ENCODE measurements at places on chromosomes 7 and 10.
A peak's percentile ranks its signal among the peaks of the same experiment; 100 is the strongest.

DNA sequence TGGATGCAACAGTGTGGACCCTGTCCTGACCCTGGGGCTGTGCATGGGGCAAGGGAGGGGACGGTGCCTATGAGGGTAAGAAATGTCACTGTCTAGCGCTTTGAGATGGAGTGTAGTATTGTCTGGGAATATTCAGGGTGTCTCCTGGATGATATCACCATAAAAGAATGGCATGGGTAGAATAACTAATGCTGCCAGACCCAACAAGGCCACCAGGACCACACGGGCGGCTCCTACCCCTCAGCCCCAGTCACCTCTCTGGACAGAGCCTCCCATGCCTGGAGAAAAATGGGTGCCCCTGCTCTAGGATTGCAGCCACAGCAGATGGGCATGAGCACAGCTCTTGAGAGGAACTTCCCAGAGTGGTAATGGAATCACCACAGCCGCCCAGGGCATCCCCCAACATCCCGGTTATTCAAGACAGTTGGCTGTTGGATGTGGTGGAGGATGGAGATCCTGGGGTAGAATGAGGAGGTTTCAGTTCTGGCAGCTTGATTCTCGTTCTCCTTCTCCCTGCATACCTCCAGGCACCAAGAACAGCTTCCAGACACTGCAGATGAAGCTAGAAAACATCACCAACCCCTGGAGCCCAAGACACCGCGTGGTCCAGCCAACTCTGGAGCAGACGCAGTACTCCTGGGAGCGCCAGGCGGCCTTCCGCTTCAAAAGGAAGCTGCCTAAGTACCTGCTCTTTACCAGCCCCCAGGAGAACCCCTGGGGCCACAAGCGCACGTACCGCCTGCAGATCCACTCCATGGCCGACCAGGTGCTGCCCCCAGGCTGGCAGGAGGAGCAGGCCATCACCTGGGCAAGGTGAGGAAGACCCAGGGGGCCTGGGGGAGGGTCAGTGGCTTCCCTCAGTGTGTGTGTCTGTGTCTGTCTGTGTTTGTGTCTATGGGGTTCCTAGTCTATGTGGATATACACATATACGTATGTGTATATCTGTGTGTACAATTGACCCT is 6.2 kb downstream of the AOC1 start:
- H3K27ac ChIP-seq, result no peak overlapping the region
- no peaks in the 10 kb centered on the region for H3K27me3 ChIP-seq
- H3K4me3 ChIP-seq, result no peak overlapping the region
- DNase-seq, result peak; percentile 2
- H3K36me3 ChIP-seq, result no peaks in the 10 kb centered on the region

DNA sequence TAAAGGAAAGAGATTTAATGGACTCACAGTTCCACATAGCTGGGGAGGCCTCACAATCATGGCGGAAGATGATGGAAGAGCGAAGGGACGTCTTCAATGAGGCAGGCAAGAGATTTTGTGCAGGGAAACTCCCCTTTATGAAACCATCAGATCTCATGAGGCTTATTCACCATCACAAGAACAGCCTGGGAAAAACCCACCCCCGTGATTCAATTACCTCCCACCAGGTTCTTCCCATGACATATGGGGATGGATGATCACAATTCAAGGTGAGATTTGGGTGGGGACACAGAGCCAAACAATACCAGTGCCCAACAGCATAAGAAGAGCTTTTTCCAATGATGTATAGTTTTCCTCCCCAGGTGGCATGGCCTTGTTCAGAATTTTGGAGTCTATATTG is 11.2 kb upstream of the C7orf33 start:
- H3K4me3 ChIP-seq, result no peak overlapping the region
- H3K36me3 ChIP-seq, result no peaks in the 10 kb centered on the region
- no peak overlapping the region for H3K27ac ChIP-seq
- H3K27me3 ChIP-seq, result no peaks in the 10 kb centered on the region

DNA sequence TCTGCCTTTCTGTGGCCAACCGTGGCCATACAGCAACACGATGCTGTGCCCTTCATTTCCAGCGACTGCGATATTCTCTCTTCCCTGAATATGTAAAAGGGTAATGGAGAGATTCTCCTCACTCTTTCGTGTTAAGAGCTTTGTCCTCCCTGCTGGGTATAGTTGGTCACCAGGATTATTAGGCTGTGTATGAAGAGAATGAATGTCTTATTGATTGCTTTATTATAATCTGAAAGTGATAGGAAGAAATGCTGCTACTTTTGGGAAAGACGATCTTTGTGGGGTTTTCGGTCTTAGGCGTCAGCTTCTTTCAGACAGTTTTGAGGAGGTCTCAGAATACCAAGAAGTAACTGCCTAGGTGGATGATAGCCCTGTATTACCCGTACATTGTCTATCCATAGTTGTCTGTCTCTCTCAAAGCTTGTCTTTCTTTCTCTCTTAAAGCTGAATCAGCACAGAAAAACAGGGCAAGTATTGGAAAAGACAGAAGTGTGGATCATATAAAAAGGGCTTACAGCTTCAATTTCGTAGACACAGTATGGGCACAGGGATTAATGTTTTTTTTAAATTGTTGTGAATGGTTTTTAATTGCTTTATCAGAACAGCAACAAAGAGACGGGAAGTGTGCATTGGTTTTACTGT is 1.2 kb downstream of the AHCYL2 start:
- H3K27me3 ChIP-seq, result no peaks in the 10 kb centered on the region
- H3K4me1 ChIP-seq, result no peaks in the 10 kb centered on the region
- H3K27ac ChIP-seq, result peak overlapping the region; percentile 96
- DNase-seq, result no peak
- no peaks in the 10 kb centered on the region for H3K36me3 ChIP-seq

GRCh38 chr7:43843296-43843695 is 26.0 kb downstream of the MRPS24 start:
- DNase-seq, result no peak
- no peaks in the 10 kb centered on the region for H3K4me1 ChIP-seq
- H3K27me3 ChIP-seq, result no peaks in the 10 kb centered on the region

- H3K4me3 ChIP-seq, result peak overlapping the region; percentile 99
- H3K36me3 ChIP-seq, result no peaks in the 10 kb centered on the region
- H3K27me3 ChIP-seq, result no peaks in the 10 kb centered on the region
- H3K27ac ChIP-seq, result peak overlapping the region; percentile 60
- H3K4me1 ChIP-seq, result no peaks in the 10 kb centered on the region
These were observed 448 bp upstream of the SRPK2 start for GRCh38 chr7:105389088-105389650.

GRCh38 chr10:96377816-96378294 is 19.1 kb upstream of the OPALIN start:
- no peaks in the 10 kb centered on the region for H3K36me3 ChIP-seq
- no peak overlapping the region for H3K4me3 ChIP-seq
- DNase-seq, result no peak
- no peaks in the 10 kb centered on the region for H3K4me1 ChIP-seq

- H3K27me3 ChIP-seq, result no peaks in the 10 kb centered on the region
- H3K36me3 ChIP-seq, result no peaks in the 10 kb centered on the region
- H3K4me1 ChIP-seq, result no peaks in the 10 kb centered on the region
- DNase-seq, result no peak
- no peak overlapping the region for H3K27ac ChIP-seq
These were observed 45.3 kb upstream of the BAMBI start for GRCh38 chr10:28631896-28632583.
